Activated CD4-positive, alpha-beta T cell treated with anti-CD3 and anti-CD28 coated beads for 36 hours (primary cell): ENCODE measurements at places on chromosomes 7 and 10. TPM values are rescaled to one million over a fixed set of nuclear protein-coding genes. Genes with fewer than 3 reads are reported as not detected.

DNA sequence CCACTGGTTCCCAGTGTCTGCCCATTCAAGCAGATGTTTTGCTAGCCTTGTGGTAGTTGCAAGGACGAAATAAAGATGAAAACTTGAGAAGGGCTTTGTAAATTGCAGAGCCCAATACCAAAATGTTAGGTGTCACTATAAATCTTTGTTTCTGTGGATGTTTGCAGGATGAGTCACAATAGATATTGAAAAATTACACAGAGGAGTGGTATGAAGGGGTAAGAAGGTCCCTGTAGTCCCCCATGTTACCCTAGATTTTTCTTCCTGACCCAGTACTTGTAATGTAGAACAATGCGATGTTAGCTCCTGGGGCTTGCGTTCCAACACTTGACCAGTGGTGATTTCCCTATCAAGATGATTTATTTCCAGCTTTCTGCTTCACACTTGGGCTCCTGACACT is 102.6 kb upstream of the LYZL1 start:
- DNase-seq, result no peak

DNA sequence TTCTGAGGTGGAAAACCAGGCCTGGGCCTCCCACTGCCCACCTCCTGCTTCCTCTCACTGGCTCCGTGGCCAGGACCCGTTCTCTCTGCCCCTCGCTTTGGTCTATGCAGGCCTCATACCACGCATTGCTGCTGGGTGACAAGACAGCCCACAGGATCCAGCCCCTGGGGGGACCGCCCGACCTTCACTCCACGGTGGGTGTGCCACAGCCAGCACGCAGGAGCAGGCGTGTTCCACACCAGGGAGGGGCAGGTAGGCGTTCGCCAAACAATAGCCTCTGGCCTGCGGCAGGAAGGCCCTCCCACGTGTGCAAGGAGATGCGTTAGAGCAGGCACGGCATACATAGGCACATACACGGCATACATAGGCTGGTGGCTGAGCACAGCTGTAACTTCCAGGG is 233.4 kb downstream of the WDR37 start:
- no peak for DNase-seq

GRCh38 chr10:18333621-18334020 is 193.4 kb downstream of the CACNB2 start:
- DNase-seq, result no peak

GIMAP1 gene
- total RNA-seq, result 5.5 TPM
